ENCODE measurements at places on chromosomes 7 and 10. TPM values are rescaled to one million over a fixed set of nuclear protein-coding genes. Genes with fewer than 3 reads are reported as not detected.
A peak's percentile ranks its signal among the peaks of the same experiment; 100 is the strongest.

DNA sequence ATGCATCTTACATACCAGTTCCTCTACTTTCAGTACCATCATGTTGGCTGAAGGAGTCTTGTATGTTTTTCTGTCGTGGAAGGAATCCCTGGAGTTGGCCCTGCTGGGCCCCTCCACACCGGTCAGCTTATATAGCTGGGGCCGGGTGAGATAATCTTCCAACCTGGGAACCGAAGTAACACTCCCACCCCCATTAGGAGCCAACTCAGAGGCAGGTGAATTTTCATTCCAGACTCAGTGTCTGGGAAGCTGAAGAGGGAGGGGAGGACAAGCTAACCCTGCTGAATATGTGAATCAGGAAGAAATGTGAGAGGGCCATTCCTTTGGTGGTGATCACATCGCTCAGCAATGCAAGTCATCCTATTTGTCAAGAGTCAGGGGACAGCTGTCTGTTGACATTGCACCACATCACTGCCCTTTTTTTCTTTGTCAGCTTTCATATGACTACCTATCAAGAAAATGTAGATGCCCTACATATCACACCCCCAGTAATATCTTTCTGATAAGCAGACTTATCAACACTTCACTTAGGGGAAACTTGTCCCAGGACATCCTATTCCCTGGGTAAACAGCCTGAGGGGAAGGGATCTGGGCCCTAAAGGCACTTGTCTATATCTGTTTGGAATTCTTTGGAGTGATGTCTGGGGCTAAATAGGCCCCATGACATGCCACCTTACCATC lies at the start of gene ANKRD1:
Gene ANKRD1, minus strand, starts transcription at position 102 of the 681 bp plus-strand sequence. Its CDS starts 60 bp downstream, at position 42.
- ATAC-seq, result peak; percentile 43

GRCh38 chr7:140165422-140165821 lies 11.4 kb downstream of the KDM7A start:
- ATAC-seq, result peak; percentile 91

- no peak for ATAC-seq
These were observed 44.2 kb upstream of the RNF148 start for GRCh38 chr7:122746948-122747347.

DNA sequence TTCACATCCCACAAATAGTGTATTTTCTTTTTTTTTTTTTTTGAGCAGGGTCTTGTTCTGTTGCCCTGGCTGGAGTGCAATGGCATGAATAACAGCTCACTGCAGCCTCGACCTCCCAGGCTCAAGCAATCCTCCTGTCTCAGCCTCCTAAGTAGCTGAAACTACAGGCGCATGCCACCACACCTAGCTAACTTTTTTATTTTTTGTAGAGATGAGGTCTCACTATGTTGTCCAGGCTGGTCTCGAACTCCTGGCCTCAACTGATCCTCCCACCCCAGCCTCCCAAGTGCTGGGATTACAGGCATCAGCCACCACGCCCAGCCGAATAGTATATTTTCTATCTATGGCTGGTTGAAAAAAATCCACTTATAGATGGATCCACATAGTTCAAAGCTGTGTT lies 12.5 kb downstream of the EZH2 start:
- ATAC-seq, result no peak

GRCh38 chr7:123060446-123060845 lies 64.9 kb upstream of the TAS2R16 start:
- no peak for ATAC-seq

DNA sequence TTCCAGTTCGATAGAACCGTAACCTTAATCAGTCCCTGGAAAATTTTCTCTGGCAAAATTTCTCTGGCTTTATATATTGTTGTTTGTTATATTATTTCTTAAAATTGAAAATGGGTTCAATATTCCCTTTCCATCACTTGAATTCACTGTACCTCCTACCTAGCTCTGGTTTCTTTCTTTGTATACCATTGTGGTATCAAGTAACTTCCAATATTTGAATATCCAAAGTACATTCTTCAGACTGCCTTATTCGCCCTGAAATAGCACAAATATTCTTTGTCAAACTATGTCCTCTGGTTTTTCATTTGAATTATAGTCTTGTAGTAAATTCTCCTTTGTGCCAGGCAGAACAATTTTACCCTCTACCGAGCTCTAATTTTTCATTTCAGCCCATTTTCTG lies 541.6 kb downstream of the REEP3 start:
- no peak for ATAC-seq

DNA sequence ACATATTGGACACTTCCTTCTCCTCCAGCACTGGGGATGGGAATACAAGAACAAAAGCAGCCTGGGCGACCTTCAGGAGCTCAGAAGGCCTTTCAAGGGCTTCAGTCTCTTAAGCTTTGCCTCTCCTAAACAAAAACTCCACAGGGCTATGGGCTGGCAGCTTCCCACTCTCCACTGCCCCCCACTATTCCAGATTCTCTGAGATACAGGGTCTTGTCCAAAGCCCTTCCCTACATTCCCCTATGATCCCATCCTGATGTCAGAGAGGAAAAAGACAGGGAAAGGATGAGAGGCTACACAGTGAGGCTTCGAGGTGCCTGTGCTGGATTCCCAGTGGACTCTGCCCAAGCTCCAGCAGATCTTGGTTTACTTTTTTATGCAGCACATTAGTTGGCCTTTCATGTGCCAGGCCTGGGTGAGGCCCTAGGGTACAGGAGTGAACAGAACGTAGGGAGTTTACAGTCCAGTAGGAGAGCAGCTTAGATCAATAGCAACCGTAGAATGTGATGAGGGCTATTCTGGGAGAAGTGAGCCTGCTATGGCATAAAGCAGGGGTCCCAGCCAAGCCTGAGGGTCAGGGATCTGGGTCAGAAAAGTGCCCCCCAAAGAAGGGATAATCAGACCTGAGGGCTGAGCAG lies 33.3 kb downstream of the LEP start:
- ATAC-seq, result no peak

DNA sequence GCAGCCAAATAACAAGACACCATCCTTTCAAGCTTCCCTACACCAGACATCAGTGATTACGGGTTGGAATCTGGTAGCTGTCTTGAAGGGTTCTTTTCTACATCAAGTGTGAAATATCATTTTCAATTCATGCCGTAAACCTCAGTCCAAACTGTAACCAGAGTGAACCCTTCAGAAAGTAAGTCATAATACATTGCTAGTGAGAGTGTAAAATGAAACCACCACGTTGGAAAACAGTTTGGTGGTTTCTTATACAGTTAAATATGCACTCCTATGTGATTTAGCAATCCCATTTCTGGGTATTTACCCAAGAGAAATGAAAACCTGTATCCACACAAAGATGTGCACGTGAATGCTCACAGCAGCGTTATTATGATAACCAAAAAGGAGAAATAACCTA lies 25.6 kb upstream of the ZC3HAV1L start:
- ATAC-seq, result no peak

- ATAC-seq, result peak; percentile 17
These were observed 81.3 kb downstream of the GRID1 start for GRCh38 chr10:86285136-86285790.

- ATAC-seq, result no peak
These were observed 641.2 kb upstream of the VSTM2A start for GRCh38 chr7:53900856-53901528.

- ATAC-seq, result peak; percentile 45
These were observed 44.7 kb downstream of the RBM17 start for GRCh38 chr10:6133331-6134098.

- ATAC-seq, result no peak
These were observed 54.2 kb downstream of the DNAJC12 start for GRCh38 chr10:67783606-67784294.

GRCh38 chr7:2862831-2863361 lies 18.8 kb upstream of the GNA12 start:
- ATAC-seq, result no peak

GRCh38 chr7:105268511-105269392 lies 120.0 kb downstream of the SRPK2 start:
- peak; percentile 90 for ATAC-seq

GRCh38 chr7:101722247-101722646 lies 93.2 kb upstream of the MYL10 start:
- no peak for ATAC-seq

GRCh38 chr10:50281210-50281966 lies 30.1 kb upstream of the ASAH2 start:
- no peak for ATAC-seq

DNA sequence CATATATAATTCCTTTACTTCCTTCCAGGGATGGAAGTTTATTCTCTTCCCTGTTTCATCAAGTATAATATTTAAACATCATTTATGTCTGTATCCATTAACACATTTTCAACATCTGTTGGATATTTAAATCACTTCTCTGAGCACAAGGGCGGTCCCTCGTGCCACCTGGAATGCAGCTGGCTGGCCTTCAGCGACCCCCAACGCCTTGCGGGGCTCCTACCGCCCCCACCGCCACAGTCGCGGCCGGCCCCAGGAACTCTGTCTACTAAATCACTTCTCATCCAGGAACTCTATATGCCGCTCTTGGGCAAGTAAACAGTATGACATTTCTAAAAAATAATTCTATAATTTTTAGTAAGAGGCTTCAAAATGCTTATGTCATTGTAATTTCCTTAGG lies 221.1 kb upstream of the PTN start:
- ATAC-seq, result no peak

DNA sequence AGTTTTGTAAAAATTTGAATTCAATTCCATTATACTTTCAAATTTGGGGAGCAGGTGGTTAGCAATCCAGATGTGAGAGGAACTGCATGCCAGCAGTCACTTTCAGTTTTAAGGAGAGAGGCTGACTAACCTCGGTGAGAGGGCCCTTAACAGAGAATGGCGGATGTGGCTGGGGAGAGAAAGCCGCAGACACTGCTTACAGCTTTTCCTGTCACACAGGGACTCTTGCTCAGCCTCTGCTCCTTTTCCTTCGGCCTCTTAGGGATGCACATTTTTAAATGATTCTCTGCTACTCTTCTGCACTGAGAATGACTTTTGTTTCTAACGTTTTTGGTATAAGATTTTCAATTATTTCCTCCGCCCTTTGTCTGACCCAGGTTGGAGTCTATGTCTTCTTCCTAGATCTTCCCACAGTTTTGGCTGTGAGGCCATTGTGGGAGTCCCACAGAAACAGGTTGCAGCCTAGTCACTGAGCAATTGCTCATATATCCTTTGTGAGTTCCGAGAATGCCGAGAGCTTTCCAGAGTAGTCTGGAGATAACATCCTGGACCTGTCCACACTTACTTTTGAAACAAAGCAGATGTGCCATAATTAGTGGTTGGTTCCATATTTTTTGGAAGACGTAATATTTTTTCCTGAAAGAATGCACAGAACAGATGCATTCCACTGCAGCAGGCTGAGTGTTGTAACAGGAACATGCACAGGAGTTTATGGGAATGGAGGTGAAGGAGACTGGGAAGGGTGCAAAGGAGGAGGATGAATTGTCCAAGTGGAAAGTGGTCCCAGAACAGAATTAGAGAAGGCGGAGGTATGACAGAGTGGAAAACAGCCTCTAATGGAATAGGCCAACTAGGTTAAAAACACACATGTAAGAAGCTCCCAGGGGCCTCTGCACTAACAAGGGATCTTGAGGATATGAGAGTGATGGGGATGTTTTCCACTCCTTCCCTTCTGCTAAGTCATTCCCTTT lies 168.0 kb upstream of the ZNF32 start:
- ATAC-seq, result no peak

- no peak for ATAC-seq
These were observed 21.6 kb downstream of the SHH start for GRCh38 chr7:155790666-155791065.

- ATAC-seq, result no peak
These were observed 178.4 kb upstream of the TARP start for GRCh38 chr7:38451840-38452239.

- no peak for ATAC-seq
These were observed 257.6 kb upstream of the GHITM start for GRCh38 chr10:83881661-83882060.

GRCh38 chr10:128751284-128751683 lies 625.1 kb upstream of the MKI67 start:
- ATAC-seq, result no peak

DNA sequence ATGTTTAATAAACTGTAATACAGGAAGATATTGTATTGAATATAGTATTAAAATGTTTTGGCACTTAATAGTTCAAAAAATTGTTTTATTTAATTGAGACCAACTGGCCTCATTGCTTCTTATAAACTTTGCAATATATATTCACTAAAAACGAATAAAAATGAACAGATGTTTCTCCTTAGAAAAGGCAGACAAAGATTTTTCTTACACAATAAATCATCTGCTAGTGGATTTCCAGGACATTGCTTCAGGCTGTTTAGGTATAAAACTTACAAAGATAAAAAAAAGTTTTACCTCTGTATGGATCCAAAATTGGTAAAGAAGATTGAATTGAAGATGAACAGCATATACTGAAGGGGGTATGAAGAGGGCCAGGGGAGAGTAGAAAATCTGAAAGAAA lies 143.6 kb downstream of the AGMO start:
- ATAC-seq, result no peak

DNA sequence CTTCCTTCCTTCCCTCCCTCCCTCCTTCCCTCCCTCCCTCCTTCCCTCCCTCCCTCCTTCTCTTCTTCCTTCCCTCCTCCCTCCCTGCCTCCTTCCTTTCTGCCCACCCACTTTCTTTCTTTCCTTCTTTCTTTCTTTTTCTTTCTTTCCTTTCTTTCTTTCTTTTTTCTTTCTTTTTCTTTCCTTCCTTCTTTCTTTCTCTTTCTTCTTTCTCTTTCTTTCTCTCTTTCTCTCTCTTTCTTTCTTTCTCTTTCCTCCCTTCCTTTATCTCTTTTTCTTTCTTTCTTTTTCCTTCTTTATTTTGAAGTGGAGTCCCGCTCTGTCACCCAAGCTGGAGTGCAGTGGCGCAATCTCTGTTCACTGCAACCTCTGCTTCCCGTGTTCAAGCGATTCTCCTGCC lies 33.7 kb upstream of the GTF2IRD1 start:
- no peak for ATAC-seq

DNA sequence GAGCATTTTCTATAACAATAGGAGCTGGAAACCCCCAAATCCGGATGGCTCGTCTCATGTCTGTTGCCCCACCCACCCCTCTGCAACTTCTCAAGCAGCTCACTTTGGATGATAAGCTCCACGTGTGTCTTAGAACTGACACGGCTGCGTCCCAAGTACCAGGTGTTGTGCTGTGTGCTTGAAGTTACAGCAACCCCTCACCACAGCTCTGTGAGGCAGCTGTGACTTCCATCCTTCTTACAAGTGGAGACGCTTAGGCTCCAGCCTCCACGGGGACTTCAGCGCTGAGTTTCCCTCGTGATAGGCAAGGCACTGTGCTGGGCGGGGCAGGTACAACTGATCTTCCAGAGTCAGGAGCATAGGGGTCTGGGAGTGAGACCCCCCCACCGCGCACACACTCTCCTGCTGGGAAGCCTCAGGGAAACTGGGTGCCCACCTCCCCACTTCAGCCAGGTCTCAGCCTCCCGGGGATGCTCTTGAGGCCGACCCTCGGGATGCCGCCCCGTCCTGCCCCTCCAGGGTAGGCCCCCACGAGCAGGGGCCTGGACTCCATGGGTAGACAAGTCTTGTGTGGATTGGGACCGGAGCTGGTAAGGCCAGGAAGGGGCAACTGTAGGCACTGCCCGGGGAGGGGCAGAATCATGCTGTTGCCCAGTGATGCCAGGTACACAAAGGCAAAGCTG lies 31.4 kb downstream of the EN2 start:
- no peak for ATAC-seq

- no peak for ATAC-seq
These were observed 86.0 kb upstream of the DIP2C start for GRCh38 chr10:775245-776075.

CDNF gene
- 2.5 TPM for total RNA-seq

HMX2 gene
- not detected for total RNA-seq

NUTM2B gene
- total RNA-seq, result 5.3 TPM

DEPP1 gene
- 14.2 TPM for total RNA-seq

ADIRF gene
- total RNA-seq, result 3.1 TPM

CYP3A7 gene
- total RNA-seq, result not detected

DNAH11 gene
- 1.3 TPM for total RNA-seq

PAXIP1 gene
- 6.4 TPM for total RNA-seq

SPRN gene
- 8.8 TPM for total RNA-seq

CXCL12 gene
- total RNA-seq, result 6.3 TPM

KDM7A gene
- total RNA-seq, result 9.1 TPM

PAPOLB gene
- total RNA-seq, result 0.31 TPM
